ENCODE measurements at places on chromosomes 6 and 20.
A peak's percentile ranks its signal among the peaks of the same experiment; 100 is the strongest.

- DNase-seq = no peak
Observed at GRCh38 chr6:42159431-42160024, 13.6 kb upstream of the GUCA1A start.

DNA sequence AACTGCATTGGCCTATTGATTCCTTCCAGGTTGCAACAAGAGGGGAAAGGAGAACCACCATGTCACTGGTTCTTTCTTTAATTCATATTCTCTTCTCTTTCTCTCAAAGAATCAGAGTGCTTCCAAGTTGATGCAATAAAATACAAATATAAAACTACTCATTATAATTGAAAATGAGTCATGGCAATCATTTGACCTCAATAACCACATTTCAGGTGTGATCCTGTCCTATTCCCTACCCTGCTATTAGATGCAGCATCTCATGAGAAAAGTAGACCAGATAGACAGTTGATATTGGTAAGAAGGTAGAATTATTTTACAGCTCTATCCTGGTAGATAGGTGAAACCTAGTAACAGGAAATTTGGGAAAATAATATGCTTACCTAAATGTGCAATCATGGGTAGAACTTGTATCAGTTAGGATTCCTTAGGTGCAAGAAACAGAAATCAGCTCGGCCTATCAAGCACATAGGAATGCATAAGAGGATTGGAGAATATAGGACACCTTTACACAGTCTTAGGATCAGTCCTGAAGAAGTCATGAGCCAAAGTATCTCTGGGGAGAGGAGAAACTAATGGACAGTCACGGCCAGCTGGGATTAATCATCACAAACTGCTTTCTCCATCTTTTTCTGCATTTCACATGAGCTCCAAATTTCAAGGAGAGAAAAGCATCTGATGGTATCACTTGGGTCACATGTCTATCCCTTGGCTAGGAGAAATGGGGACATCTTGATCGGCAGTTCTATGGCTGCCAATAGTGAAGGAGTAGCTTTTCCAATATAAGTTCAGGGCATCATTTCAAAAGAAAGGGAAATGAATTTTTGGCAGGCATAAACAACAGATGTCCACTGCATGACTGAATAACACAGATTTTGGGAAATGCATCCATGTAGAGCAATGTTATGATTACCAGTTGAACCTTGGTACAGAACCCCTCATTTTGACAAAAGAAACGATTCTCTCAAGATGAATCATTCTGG lies 19.3 kb upstream of the RNF146 start:
- no peak for DNase-seq

DNA sequence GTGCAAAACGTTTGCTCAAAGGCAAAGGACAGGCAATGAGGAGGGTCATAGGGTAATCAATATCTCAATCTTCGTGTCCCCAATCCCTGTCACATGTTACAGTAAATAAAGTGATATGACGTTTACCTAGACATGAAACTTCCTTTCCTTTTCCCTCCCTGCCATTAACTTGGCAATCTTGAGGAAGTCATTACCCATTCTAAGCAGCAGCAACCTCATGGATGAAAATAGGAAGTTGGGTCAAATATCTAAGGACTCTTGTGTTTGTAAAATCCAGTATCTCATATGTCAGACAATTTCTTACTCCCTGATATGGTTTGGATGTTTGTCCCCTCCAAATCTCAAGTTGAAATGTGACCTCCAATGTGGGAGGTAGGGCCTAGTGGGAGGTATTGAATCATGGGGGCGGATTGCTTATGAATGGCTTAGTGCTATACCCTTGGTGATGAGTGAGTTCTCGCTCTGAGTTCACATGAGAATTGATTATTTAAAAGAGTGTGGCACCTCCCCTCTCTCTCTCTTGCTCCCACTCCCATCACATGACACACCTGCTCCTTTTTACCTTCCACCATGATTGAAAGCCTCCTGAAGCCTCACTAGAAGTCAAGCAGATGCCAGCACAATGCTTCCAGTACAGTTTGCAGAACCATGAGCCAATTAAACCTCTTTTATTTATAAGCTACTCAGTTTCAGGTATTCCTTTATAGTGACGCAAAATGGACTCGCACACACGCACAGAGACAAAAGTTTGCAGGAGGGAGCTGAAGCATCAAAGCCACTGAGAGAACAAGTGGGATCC lies 545.9 kb upstream of the JARID2 start:
- DNase-seq = no peak

DNA sequence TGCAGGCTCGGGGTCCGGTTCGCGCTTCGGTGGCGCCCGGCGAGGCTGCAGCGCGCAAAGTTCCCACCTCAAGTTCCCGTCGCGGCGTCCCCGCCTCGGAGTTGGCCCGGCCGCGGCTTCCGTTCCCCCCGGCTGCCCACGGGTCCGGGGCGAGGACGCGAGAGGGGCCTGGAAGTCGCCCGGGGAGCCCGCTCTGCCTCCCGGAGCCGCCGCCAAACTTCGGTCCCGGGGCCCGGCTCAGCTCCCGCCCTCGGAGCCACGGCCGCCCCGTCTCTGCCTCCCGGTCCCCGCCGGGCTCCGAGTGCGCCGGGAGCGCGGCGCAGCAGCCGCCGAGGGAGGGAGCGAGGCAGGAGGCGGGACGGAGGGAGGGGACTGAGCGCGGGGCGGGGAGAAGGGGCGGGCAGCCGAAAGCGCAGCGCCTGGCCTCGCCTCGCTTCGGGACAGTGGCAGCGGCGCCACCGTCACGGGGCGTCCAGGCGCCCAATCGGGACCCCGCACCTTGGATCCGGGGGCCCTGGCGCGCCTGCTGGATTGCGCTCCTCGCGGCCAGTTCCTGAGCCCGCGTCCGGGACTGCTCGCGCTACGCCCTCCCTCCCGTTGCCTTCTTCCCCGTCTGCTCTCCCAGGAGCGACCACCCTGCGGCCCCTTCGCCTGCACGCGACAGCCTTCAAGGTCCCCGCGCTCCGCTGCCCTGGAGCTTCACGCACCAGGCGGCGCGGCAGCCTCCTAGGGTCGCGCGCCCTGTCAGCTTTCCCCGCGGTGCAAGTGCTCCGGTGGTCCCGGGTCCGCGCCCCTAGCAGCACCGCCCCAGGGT lies at the start of gene KCNG1:
TSS of gene KCNG1 (minus strand) at position 305 of the 814 bp plus-strand sequence. CDS start 12,769 bp downstream, outside the sequence.
- peak; percentile 53 for DNase-seq

DNA sequence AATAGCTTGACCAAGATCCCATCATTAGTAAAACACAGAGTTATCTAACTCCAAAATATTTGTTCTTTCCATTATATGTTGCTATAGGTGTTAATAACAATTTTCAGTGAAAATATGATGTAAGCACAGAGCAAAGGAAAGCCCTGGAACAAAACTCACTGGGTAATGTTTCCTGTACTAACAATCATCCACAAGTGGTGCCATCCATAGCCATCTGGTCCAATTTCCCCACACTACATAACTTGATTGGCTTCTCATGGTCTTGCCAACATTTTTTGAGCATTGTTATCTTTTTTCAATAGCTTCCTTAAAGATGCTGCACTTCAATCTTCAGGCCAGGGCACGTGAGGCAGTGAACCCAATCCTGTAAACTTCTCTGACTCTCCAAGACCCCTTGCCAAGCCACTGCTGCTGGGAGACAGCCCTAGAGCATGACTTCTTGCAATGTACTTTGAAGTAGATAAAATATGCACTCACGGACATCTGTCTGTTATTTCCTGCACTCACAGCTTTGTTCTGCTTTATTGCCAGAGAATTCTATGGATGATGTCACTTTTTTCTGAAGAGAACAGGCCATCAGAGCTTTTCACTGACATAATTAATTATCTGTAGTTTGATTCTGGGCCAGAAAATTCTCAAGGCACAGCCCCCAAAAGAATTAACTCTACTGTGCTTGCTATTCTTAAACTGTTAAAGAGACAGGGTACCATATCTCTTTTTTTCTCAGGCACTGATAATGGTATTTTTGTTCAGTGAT lies 97.5 kb upstream of the TMEM30A start:
- peak; percentile 49 for DNase-seq

DNA sequence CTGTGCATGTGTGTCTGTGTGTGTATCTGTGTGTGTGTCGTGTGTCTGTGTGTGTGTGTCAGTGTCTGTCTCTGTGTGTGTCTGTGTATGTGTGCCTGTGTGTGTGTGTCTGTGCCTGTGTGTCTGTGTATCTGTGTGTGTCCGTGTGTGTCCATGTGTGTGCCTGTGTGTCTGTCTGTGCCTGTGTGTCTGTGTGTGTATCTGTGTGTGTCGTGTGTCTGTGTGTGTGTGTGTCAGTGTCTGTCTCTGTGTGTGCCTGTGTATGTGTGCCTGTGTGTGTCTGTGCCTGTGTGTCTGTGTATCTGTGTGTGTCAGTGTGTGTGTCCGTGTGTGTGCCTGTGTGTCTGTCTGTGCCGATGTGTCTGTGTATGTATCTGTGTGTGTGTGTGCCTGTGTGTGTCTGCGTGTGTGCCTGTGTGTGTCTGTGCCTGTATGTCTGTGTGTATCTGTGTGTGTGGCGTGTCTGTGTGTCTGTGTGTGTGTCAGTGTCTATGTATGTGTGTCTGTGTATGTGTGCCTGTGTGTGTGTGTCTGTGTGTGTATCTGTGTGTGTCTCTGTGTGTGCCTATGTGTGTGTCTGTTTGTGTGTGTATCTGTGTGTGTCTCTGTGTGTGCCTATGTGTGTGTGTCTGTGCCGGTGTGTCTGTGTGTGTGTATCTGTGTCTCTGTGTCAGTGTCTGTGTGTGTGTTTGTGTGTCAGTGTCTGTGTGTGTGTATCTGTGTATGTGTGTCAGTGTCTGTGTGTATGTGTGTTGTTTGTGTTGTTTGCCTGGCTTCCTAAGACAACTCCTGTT lies 11.6 kb downstream of the SNPH start:
- DNase-seq = no peak

GRCh38 chr6:147137986-147138385 lies 66.2 kb upstream of the STXBP5 start:
- DNase-seq = no peak

GRCh38 chr20:64044484-64045247 lies 4.8 kb downstream of the SOX18 start:
- no peak for DNase-seq

DNA sequence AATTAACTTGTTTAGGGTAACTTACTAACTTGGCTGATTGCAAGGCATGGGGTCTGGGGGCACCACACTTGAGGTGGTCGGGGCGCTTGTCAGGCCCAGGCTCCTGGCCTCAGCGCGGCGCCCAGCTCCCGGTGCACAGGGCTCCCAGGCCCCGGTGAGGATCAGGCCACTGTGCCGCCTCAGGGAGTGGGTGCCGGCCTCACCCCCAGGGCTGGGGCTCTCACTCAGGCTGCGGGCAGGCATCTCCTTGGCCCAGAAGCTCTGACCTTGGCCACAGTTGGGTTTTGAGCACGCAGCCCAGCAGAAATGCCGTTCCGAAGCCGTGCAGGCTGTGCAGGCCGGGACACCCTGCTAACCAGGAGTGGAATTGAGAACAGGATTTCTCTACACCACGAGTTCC lies 37.8 kb upstream of the BHLHE23 start:
- DNase-seq = no peak

DNA sequence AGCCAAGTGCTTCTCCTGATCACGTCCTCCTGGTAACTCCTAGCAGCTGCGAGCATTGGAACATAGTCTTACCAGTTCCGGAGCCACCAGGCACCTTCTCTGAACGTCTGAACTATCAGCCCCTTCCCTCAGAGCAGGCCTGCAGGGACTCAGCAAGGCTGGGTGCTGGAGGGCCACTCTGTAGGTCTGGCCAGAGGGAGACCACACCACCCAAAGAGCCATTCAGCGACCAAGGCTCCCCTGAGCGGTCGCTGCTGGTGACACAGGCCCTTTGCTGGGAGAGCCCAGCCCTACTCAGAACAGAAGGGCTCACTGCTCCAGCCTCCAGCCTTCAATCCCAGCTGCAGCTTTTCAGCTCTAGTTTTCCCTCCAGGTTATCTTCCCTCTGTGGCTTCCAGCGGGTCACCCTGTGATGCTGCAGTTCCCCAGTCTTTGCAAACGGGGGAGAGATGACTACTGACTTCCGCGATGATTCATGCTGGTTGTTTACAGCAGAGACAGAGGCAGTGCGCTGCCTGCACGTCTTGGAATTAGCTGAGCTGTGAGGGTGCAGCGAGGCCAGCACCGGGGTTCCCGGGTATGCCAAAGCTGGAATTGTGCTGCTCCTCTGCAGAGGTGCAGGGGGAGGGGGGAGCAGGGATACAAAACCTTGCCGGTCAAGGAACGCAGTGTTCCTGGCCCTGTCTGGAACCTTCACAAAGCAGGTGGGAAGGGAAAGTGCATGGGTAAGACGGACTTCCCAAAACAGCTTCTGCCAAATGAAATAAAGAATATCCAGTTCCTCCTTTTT lies 161.4 kb downstream of the LY86 start:
- DNase-seq = no peak

DNA sequence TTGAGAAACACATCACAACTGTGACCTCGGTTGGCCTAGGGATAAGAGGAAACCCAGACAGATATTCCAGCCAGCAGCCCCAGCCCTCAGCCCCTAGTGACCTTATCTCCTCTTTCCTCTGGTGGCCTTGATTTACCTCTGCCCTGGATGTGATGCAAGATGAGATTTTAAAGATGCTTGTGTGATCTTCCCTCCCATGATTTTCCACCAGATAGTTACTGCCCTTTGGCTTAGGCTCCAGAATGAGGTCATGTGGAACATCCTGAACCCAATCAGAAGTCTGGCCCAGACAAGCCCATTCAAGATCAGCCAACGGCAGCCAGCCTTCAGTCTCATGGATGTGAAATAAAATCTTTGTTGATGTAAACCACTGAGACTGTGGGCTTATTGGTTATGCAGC lies 104.0 kb downstream of the BANF2 start:
- no peak for DNase-seq

- no peak for DNase-seq
Observed at GRCh38 chr6:49801525-49801924, 14.4 kb upstream of the PGK2 start.

- no peak for DNase-seq
Observed at GRCh38 chr20:31516651-31517050, 2.4 kb downstream of the HM13 start.

DNA sequence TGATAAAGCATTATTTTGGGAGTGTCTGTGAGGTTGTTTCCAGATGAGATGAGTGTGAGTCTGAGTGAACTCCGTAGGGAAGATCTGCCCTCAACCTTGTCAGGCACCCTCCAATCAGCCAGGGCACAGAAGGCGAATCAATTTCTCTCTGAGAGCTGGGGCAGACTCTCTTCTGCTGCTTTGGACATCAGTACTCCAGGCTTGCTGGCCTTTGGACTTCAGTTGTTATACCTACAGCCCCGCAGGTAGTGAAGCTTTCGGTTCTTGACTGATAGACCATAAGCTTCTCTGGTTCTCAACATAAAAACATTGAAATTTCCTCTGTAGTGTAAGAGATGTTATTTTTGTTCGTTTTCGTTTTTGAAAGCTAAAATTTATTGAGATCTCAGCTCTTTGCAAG lies 71.4 kb downstream of the MAFB start:
- DNase-seq = no peak

DNA sequence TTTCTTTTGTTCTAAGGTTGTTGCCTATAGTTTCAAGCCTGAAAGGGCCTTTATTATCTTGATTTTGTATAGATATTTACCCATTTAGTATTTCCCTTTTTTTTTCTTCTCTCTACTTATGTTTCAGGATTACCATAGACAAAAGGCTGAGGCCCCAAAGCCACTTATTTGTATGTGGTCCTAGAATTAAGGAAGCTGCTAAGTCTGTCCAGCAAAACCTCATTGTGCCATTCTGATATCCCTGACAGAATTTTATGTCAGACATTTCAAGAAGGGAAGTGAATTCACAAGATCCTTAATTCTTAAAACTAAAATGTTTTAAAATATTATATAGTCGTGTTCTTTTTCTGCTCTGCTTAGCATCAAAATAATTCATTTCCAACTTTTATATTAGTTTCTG lies 6.9 kb downstream of the HAO1 start:
- no peak for DNase-seq

- no peak for DNase-seq
Observed at GRCh38 chr6:167306401-167306998, 15.4 kb downstream of the UNC93A start.

GRCh38 chr20:17721802-17722486 lies 22.2 kb downstream of the BANF2 start:
- no peak for DNase-seq
